Activated effector memory CD4-positive, alpha-beta T cell treated with Interleukin-2 at 50 U/mL for 16 hours (primary cell): ENCODE measurements at places on chromosomes 6 and 20.

DNA sequence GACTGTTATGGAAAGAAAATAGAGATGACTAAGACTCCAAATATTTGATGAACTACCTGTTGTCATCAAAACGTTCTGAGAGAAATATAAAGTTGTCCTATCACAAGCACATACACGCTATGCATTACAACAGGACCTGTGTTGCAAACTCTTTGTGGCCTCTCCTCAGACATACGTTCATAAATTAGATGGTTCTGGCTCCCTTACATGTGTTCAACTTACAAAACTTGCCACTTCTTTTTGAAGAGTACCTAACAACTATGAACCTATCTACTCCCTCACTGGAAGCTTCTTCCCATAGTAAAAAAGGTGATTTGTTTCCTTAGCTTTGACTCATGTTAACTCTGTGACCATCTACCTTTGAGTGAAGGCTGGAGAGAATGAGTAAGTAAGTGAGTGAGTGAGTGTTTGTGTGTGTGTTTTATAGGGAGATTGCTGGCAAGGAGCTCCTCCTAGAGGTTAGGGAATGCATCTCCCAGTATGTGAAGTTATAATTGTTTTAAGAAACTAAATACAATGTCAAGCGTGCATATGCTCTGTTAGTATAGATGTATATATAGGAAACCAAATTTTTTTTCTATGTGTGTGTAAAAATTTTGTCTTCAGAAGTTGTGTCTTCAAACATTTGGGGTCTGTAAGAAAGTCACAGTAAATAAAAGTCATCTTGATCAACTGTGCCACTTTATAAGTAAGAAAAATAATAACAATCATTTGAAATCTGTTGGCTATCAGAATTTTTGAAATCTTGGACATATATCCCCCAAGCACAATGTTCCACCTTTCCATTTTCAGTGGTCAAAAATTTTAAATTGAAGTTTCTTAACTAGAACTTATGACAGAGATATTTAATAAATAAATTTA is 1211.1 kb upstream of the GJE1 start:
- no peak for DNase-seq

GRCh38 chr6:133512410-133513016 is 271.4 kb downstream of the EYA4 start:
- no peak for DNase-seq

DNA sequence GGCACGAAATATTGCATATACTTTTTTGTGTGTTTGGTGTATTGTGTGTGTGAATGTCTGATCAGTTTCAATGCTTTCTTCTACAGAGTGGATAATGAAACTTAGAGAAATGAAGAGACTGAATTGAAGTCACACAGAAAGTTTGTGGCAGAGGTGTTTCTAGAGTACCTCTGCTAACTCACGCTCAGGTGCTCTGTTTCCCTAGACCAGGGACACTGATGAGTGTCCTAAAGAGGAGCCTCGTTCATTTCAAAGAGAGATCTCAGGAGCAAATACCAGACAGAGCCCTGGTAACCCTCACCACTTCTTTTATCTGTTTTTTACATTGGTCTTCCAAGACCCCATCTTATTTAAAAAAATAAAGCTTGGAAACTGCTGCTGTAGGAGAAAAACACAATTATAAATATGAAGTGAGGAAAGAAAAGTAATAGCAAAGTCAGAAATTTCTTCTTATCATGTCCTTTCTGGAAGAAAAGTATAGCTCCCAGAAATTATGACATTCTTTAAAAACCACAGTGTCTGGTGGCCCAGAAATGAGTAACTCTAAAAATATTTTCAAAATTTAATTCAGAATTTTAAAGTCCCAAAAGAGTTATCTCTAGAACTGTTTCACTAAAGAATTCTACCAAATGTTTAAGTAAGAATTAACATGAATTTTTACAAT is 720.6 kb downstream of the RFPL4B start:
- DNase-seq, result no peak

- DNase-seq, result no peak
These were observed 38.5 kb downstream of the SOD2 start for GRCh38 chr6:159654483-159655098.

DNA sequence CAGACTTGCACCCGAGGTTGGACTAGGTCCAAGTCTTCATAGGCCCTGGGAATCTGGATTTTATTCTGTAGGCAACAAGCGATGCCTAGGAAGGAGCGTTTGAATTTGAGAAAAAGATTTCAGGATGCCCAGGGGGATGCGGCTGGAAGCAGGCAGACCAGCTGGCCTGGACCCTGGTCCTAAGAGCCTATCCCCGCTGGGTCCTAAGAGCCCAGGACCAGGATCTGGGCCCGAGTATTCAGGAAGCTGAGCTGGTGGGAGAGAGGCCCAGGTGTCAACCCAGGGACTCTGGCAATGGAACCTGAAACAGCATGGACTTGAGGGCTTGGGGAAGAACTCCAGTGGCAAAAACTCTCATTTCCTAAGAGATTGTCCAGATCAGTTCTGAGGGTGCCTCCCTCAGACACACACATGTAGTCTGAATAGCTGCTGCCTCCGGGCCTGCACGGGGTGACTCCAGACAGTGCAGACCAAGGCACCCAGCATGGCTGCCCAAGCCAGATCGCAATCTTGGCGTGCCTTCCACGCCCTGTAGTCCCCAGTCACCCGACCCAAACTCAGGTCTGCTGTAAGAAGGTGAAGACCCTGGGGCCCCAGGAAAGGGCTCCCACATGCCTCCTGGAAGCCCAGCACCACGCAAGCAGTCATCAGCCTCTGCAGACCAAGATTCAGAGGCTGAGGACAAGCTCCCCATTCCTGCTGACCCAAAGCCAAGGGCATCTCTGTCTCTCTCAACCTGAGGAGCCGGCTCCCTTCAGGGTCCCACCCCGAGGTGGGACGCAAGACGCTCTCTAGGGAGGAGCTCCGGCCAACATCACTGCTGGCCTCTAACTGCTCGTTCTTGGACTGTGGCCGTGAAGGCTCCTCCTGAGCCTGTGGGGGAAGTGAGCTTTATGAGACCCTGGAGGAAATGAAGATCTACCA is 34.4 kb downstream of the RRBP1 start:
- DNase-seq, result no peak

- DNase-seq, result no peak
These were observed 114.9 kb downstream of the FRK start for GRCh38 chr6:115945812-115946211.

DNA sequence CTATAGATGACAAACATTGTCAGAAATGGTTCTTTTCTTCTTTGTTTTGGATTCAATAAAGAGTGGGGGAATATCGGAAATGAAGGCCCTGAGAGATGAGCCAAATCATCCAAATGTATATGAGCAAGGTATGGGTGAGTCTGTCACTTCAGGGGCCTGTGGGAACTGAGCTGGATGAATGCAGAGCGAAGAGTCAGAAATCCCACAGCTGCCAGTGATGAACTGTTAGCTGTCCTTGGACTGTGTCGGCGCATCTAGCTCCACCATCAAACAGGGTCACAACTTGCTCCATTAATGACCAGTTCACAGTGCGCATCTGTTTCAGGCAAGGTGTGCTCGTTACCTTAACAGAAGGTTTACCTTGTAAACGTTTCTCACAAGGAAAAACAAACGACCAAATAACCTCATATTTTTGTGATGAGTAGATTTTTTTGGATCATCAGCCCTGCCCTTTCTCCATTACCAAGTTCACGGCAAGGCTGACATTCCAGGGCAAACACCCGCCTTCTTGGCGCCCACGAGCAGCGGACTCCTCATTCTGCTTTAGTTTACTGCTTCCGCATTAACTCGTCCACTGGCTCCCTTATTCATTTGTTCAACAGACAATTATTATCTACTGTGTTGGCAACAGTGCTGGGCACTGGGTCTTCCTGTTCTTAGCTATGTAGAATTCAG is 15.0 kb upstream of the CCN6 start:
- DNase-seq, result no peak

DNA sequence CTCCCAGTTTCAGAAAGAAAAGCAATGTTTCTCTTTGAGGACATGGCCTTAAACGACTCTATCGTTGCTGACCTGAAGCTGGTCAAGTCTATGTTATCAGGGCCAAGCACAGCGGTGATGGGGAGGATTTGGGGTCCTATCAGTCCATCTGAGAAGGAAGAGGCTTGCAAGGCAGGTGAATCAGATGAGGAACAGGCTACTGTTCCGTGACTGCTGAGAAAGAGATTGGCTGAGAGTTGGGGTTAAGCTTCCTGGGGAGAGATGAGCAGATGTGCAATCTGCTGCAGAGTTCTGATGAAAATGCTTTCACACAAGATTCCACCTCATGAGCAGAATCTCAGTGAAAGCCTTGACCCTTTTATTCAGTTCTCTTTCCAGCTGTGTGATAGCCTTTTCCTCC is 168.3 kb upstream of the STMND1 start:
- no peak for DNase-seq

- no peak for DNase-seq
These were observed 17.8 kb upstream of the PPP1R3G start for GRCh38 chr6:5067305-5067704.

GRCh38 chr6:87101067-87101466 is 6.2 kb upstream of the CGA start:
- no peak for DNase-seq
